ENCODE measurements at places on chromosomes 4 and X. TPM values are rescaled to one million over a fixed set of nuclear protein-coding genes. Genes with fewer than 3 reads are reported as not detected.

The TMPRSS11A gene
- total RNA-seq = not detected

The ASIC5 gene
- total RNA-seq = not detected

The PAGE2B gene
- total RNA-seq = not detected

The FGF16 gene
- total RNA-seq = 2.1 TPM

The CHRNA9 gene
- total RNA-seq = not detected

The UNC5C gene
- total RNA-seq = 0.97 TPM

The ATP1B4 gene
- total RNA-seq = not detected

The IGFBP7 gene
- total RNA-seq = 7.6 TPM

The DRD5 gene
- total RNA-seq = not detected

The MAGEA2B gene
- 0.97 TPM for total RNA-seq

The ADRA2C gene
- 3.2 TPM for total RNA-seq

The CD38 gene
- 0.15 TPM for total RNA-seq

The JAKMIP1 gene
- not detected for total RNA-seq

The FTHL17 gene
- total RNA-seq = not detected

GRCh38 chrX:7083468-7084396 is 63.8 kb upstream of the STS start:
- DNase-seq = no peak

- no peak for DNase-seq
These were observed 67.9 kb downstream of the SMARCA5 start for GRCh38 chr4:143581331-143581946.

- DNase-seq = no peak
These were observed 19.2 kb downstream of the PPP3CA start for GRCh38 chr4:101328063-101328602.

- DNase-seq = peak; percentile 75
These were observed 64.6 kb downstream of the ANAPC4 start for GRCh38 chr4:25441519-25442117.

GRCh38 chr4:106704253-106704870 is 331.8 kb downstream of the DKK2 start:
- DNase-seq = no peak

DNA sequence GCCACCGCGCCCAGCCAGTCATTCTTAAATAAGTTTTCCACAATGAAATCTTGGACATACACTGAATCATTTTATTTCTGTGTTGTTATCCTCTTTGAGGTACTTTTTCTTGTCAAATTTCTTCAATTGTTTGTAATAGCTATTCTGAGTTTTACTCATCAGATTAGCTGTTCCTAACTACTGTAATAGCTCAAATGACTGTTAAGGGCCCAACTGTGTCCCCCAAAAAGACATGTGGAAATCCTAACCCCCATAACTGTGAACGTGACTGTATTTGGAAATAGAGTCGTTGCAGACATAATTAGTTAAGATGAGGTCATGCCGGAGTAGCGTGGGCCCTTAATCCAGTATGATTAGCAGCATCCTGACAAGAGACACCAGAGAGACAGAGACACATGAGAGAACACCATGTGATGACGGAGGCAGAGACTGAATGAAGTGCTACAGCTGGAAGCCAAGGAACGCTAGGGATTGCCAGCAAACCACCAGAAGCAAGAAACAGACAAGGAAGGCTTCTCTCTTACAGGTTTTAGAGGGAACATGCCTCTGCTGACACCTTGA is 22.9 kb downstream of the ACOT9 start:
- no peak for DNase-seq

- no peak for DNase-seq
These were observed 47.2 kb upstream of the ELOVL6 start for GRCh38 chr4:110245577-110245976.

DNA sequence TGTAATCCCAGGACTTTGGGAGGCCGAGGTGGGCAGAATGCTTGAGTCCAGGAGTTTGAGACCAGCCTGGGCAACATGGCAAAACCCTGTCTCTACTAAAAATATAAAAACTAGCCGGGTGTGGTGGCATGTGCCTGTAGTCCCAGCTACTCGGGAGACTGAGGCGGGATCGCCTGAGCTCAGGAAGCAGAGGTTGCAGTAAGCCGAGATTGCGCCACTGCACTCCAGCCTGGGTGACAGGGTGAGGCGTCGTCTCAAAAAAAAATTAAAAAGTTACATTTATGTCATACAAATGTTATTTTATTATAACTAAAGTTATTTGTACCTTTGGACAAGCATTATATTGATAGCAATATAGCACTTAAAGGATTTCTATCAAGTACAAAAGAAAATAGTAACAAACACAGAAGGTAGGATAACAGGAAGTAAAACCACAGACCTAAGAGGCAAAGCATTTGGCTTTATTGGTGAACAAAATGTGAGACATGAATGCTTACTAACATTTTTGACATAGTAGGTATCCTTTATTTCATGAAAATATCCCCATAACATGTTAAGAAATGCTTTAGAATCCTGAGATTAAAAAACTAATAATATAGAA is 51.5 kb downstream of the TMEM165 start:
- DNase-seq = no peak

DNA sequence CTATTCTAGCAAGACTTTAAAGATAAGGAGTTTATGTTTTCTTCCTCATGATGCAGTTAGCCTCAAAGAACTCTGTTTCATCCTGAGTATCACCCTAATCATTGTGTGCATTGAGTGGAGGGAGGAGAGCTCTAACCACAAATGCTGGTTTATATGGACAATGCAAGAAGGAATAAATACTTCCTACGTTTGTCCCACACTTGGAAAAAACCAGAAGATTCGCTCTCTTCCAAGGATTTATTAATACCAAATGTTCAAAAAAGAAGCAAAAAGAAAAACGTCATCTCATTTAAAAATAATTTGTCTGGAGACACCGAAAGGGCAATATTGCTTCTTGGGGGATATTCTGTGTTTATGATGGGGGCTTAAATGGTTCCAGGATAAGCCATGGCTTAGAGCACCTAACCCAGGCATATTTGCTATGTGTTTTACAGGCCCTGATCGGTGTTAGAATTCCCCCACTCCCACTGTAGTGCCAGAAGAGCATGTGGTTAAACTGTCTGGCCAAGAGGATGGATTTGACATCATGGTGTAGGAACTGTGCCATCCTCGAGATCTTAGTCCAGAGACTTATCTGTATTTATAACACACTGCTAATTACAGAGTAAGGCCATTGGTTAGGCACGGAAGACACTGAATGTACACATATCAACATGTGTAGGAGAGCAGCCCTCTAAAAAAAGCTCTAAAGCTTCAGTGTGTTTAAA is 227.2 kb downstream of the ANK2 start:
- no peak for DNase-seq

- peak; percentile 14 for DNase-seq
These were observed 18.9 kb upstream of the GPR101 start for GRCh38 chrX:137052643-137053235.

DNA sequence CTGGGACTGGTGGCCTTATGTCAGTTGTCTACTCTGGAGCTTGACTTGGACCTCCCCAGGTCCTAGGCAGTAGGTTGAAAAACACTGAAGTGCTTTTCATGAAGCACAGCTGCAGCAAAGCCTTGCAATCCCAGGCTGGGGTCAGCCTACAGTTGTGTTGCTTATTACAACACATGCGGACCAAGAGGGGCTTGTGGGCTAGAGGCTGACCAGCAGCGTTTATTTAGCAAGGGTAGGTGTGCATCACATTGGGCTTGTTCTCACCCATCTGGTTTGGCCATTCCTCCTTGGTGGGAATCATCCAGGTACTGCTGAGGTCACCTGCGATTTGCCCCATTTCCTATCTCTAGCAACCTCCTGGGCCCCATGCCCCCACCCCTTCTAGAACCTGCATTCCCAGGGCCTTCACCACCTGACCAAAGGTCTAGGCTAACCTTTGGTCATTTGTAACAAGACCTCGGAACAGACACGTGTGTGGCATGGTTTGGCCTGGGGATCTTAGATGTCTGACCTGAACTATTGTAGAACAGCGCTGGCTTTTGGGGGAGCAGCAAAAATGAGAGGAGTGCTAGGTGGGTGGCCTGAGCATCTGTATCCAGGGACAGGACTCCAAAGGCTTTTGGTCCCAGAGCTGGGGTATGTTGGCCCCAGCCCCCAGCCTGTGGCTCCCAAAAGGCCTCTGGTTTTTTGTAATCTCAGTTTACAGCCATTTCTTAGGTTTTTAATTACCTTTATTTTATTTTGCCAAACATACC is 3.0 kb downstream of the RPL10 start:
- DNase-seq = no peak

GRCh38 chrX:140762061-140762460 is 52.5 kb downstream of the LINC00632 start:
- peak; percentile 49 for DNase-seq

DNA sequence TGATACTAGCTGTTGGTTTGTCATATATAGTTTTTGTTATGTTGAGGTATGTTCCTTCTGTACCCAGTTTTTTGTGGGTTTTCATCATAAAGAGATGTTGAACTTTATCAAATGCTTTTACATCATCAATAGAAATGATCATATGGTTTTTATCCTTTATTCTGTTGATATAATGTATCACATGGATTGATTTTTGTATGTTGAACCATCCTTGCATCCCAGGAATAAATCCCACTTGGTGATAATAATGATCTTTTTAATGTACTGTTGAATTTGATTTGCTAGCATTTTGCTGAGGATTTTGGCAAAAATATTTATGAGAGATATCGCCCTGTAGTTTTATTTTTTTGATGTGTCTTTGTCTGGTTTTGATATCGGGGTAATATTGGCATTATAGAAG is 22.5 kb upstream of the NAA11 start:
- no peak for DNase-seq

GRCh38 chr4:153189016-153189801 is 15.0 kb upstream of the TRIM2 start:
- no peak for DNase-seq

- no peak for DNase-seq
These were observed 42.6 kb downstream of the GASK1B start for GRCh38 chr4:158130204-158130603.

DNA sequence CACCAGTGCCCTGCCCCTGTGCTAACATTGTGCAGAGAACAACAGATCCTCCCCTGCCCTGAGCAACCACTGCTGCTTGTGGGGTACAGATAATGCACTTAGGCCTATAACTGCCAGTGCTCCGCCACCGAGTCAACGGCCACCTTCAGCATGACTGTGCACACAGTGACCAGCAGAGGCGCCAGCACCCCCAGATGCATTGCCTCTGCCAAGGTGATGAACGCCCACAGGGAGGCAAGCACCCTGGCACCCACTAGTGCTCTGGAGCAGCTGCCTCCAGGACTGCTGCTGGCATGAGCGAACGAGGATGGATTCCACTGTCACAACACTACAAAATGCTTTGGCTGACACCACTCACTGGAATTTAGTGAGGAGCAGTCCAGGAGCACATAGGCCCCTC is 38.2 kb downstream of the SPIN2B start:
- DNase-seq = no peak

DNA sequence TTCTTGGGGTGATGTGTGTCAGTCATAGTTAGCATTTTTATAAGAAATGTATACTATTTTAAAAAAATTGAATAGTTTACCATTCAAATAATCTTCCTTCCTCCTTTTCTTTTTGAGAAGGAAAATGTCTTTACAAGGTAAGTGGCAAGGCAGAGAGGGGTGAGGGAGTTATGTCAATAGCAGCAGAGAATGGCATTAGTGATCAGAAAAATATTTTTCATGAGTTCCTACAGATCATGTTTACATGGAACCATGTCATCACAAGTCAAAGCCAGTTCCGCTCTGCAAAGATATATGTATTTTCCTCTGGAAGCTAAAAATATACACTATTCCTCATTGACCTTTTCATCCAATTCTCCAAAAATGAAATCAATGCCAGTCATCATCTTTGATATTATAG is 67.3 kb downstream of the PTPN13 start:
- no peak for DNase-seq

- no peak for DNase-seq
These were observed 20.3 kb downstream of the RGS12 start for GRCh38 chr4:3313139-3313538.

- no peak for DNase-seq
These were observed 33.4 kb upstream of the KLHL34 start for GRCh38 chrX:21691512-21692018.

DNA sequence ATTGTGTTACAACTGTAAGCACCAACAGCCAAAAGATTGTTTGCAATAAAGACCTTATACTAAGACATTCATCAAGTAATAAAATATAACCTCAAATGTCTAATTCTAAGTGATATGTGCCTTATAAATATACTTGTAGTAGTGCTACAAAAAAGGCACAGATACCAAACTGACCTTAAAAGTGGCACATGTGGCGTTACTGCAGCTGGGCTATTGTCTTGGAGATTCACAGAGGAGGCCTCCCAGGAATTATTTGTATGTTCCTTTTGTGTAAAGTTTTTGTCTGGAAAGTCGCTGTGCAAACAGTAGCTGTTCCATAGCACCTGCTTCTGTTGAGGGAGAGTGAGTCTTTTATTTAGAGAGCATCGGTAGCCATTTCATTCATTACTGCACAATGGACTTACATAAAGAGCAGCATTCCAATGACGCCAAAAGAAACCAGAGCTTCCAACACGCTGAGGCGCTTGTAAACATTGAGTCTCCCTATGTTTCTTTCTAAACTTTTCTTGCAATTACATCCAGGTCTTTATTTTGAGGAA is 143.7 kb downstream of the RPA4 start:
- DNase-seq = no peak

DNA sequence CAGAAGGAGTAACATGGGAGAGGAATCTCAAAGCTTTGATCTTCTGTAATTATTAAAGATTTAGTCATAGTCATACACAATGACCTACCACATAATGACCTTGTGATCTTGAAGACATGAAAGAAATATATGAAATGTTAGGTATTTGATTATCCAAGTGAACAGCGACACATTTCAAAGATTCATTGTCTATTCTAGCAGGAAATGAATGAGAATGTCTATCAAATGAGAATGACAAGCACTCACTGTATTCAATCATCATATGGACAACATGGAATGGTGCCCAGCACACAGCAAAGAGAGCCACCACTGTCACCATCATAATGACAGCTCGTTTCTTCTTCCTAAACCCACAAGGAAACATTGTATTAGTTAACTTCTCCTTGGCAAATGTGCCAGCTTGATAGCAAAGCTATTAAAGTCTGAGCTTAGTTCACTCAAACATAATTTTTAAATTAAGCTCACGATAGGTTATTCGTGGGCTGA is 50.6 kb downstream of the QRFPR start:
- no peak for DNase-seq

GRCh38 chr4:151227731-151228130 is 49.2 kb upstream of the PRSS48 start:
- no peak for DNase-seq

DNA sequence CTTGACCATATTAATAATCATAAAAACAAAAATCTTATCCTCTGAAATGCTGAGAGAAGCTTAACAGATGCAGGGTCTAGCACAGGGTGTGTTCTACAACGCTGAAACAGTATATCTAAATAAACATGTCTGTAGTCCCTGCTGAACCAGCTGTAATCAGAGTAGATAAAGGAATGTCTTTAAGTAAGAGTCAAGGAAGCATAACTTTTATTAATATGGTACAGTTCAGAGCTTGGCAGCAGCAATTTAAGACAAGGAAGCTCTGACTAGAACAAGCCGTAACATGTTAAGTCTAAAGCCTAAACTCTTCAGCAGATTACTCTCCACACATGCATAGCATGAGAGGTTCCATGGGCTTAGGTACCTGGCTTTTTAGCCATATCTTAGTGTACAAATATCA is 36.1 kb downstream of the NFKB1 start:
- no peak for DNase-seq

- DNase-seq = no peak
These were observed 207.5 kb downstream of the PDGFC start for GRCh38 chr4:156764145-156764544.

All from endothelial cell (in vitro differentiated cells).